Activated CD4-positive, CD25-positive, alpha-beta regulatory T cell treated with anti-CD3 and anti-CD28 coated beads, Interleukin-2, amount 50 U/mL, for 24 hours (primary cell): ENCODE measurements at places on chromosomes 12 and 14.

DNA sequence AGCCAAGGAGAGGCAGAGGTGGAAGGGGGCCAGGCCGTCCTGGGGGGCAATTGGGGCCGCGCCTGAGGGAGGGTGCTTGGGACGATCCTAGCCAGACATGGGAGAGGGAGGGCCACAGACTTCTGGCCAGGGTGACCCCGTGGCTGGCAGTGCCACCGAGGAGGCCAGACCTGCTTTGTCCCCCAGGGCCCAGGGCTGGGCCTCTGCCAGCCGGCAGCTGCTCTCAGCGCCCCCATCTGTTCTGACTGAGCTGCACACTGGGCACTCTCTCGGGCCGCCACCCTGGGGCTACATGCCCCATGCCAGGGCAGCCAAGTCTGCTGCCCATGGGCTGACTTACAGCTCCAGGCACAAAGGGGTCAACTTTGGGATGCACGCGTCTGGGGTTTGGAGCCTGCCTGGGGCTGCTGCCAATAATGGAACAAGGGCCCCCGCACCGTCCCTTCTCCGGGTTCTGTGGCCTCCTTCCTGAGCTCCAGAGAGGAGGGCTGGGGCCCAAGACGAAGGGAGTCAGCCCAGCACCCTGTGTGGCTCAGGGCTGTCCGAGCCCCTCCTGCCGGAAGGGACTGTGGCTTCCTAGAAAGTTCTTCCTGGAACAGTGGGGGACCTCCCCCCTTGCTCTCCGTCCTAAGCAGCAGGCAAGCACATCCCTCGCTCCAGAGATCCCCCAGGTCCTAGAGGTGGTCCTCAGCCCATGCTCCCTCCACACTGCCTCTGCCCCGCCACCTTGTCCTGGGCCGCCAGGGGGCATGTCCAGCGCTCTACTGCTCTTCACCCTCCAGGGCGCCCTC lies 1.1 kb downstream of the ADSS1 start:
- no peak for ATAC-seq

DNA sequence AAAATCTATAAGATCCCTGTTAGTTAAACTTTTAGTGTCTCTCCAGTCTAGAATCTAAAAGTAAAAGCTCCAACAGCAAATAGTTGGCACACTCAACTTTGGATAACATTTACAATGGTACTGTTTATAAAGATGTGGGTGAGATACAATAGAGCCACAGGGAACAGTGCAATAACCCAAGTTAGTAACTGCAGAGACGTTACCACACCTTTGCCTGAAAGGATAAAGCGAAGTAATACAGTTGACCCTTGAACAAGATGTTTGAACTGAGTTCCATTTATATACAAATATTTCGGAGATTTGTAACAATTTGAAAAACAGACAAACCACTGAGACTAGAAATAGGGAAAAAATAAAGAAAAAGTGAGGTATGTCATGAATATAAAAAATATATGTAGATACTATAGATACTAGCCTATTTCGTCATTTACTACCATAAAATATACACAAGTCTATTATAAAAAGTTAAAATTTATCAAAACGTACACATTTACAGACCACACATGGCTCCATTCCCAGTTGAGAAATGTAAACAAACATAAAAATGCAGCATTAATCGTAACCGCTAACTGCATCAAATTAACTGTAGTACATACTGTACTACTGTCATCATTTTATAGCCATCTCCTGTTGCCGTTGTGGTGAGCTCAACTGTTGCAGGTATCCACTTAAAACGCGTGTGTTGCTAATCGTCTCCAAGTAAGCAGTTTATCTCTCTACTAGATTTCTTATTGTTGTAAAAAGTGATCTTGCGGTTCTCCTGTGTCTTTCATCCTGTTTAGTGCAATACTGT lies 56.5 kb upstream of the HIF1A start:
- no peak for ATAC-seq

DNA sequence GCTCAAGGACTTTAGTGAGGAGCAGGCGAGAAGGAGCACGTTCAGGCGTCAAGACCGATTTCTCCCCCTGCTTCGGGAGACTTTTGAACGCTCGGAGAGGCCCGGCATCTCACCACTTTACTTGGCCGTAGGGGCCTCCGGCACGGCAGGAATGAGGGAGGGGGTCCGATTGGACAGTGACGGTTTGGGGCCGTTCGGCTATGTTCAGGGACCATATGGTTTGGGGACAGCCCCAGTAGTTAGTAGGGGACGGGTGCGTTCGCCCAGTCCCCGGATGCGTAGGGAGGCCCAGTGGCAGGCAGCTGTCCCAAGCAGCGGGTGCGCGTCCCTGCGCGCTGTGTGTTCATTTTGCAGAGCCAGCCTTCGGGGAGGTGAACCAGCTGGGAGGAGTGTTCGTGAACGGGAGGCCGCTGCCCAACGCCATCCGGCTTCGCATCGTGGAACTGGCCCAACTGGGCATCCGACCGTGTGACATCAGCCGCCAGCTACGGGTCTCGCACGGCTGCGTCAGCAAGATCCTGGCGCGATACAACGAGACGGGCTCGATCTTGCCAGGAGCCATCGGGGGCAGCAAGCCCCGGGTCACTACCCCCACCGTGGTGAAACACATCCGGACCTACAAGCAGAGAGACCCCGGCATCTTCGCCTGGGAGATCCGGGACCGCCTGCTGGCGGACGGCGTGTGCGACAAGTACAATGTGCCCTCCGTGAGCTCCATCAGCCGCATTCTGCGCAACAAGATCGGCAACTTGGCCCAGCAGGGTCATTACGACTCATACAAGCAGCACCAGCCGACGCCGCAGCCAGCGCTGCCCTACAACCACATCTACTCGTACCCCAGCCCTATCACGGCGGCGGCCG lies 1.1 kb downstream of the PAX9 start:
- ATAC-seq, result no peak

DNA sequence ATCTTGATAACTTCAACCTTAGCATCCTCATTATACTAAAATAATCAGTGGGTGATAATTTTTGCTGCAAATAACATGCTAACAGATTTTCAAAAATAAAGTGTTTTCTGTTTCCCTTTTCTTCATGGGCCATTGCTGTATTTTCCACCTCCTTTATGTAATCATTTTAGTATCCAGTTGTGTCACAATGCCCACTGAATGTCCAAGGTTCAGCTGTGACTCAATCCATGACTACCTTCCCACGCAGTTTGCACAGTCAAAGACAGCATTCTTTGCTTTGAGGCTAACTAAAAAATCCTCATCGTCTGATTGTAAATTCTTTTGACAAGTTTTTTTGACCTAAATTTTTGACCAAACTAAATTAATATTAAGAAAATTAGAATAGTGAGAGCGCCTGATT lies 474.1 kb downstream of the FLRT2 start:
- no peak for ATAC-seq

GRCh38 chr14:96195441-96196081 lies 9.1 kb upstream of the BDKRB2 start:
- ATAC-seq, result no peak

- no peak for ATAC-seq
These were observed 204.7 kb downstream of the BCAT1 start for GRCh38 chr12:24743941-24744793.

DNA sequence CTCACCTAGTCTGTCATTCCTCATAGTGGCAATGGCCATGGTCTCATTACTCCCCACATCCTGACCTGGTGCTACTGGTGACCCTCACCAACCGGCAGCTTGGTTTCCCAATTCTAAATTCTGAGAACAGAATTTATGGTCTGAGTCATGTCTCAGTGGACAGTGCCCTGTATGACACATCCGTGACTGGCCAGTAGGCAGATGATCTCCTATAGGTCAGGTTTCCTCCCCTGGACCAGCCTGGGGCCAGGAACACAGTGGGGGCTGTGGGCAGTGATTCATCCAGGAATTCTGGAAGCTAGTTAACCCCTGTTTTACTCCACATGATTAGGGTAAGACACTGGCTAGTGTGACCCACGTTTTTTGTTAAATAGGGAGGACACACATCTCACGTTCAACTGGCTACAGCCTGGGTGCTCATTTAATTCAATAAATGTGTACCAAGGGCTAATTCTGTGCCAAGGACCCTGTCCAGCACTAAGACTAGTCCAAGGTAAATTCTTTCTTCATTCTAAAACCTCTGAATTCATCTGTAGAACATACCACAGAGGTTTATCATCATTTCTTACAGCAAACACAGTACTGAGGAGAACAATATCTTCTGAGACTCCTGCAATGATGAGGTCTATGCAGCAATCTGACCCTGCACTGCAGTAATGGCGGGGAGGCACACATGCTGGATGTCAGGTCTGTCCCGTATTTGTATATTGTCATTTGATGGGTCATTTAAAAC lies 249.6 kb upstream of the TBX3 start:
- no peak for ATAC-seq

DNA sequence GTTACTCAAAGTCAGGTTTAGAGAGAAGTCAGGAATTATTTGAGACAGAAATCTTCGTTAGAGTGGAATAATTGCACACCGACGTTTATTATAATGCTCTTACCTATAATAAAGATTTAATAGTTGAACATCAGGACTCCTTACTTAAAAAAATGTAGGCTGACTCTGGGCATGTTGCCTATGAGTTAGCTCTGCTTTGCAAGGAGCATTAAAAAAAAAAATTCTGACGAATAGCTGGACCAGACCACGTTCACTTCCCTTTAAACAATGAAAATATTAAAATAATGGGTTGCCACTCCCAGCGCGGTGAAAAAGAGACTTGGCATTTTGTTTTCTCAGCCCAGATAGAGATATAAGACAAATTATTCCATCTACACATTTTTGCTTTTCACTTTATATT lies 574 bp upstream of the FANCM start:
- no peak for ATAC-seq

GRCh38 chr14:77409131-77409533 lies 14.2 kb downstream of the NOXRED1 start:
- ATAC-seq, result no peak
